ENCODE measurements at places on chromosomes 11 and 22. TPM values are rescaled to one million over a fixed set of nuclear protein-coding genes. Genes with fewer than 3 reads are reported as not detected.

Gene IL17REL
- total RNA-seq: not detected

Gene DLG2
- total RNA-seq: 1.1 TPM

Gene CEND1
- total RNA-seq: 2.1 TPM

Gene LUZP2
- 0.16 TPM for total RNA-seq

Gene RCOR2
- total RNA-seq: 0.61 TPM

Gene INSC
- total RNA-seq: not detected

Gene MS4A2
- not detected for total RNA-seq

Gene CRYBB2
- total RNA-seq: 0.15 TPM

Gene TMEM184B
- total RNA-seq: 18.7 TPM

Gene OR51E1
- not detected for total RNA-seq

Gene KCNJ11
- total RNA-seq: not detected

Gene SCGB1C1
- total RNA-seq: not detected

Gene MRGPRE
- total RNA-seq: not detected

Gene MIOX
- 0.34 TPM for total RNA-seq

Gene KRTAP5-7
- total RNA-seq: not detected

Gene TNNI2
- total RNA-seq: not detected

Gene RASGRP2
- not detected for total RNA-seq

Gene POU2AF2
- not detected for total RNA-seq

Gene GSTT2B
- 0.38 TPM for total RNA-seq

Gene PIH1D2
- 2.1 TPM for total RNA-seq

Gene P2RX6
- 3.1 TPM for total RNA-seq

Gene ANGPTL5
- not detected for total RNA-seq

Gene ZP1
- 1.3 TPM for total RNA-seq

Gene ZNF280A
- total RNA-seq: not detected

Gene PDE2A
- 1.5 TPM for total RNA-seq

Gene MISFA
- not detected for total RNA-seq

Gene FXYD2
- total RNA-seq: not detected

Gene C22orf39
- total RNA-seq: 19.7 TPM

Gene AGBL2
- total RNA-seq: 1.3 TPM

Gene SERHL2
- total RNA-seq: 0.98 TPM

Gene RIC3
- not detected for total RNA-seq

Gene PLAAT2
- not detected for total RNA-seq
